ENCODE measurements at places on chromosomes 2 and 18.

DNA sequence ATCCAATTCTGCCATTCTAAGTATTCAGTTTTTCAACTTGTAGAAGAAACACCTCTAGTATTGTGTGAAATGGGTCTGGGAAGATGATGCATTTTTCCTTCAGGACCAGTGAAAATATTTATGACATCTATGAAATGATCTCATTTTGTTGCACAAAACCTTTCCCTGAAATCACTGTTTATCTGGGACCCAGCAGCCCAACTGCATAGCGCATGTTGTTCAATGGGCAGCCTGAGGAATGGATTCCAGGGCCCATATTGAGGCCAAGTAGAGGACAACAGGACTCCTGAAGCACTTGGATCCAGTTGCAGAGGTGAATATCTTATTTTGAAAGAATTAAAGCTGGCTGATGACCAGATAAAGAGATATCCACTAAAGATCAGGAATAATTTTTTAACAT, 7.3 kb downstream of the RBMS1 start:
- DNase-seq = no peak

DNA sequence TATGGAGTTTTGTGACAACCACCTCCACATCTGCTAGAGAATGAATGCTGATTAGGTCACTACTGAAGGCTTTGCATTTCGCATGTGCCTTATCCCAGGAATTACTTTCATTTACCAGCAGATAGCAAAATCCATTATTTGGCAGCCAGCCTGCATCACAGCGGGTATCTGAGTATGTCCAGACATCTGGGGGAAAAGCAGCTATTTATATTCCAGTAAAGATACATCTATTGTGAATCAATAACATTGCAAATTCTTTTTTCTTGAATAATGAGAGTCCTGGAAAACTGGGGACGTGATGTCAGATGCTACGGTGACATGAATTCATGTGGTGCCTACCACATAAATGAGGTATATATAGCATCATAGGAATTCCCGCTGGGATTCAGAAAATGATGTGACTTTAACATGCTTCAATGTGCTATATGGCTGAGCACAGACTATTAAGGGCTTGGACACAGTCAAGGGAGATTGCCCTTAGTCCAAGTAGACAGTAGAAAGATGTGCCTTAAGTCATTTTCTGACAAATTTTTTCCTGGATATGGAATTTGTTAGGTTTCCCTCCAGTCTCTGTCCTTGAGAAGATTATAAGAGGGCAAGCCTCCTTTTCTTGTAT, 84.2 kb upstream of the CD302 start:
- DNase-seq = no peak

- DNase-seq = no peak
Observed at GRCh38 chr2:98474979-98475632, 30.4 kb downstream of the INPP4A start.

DNA sequence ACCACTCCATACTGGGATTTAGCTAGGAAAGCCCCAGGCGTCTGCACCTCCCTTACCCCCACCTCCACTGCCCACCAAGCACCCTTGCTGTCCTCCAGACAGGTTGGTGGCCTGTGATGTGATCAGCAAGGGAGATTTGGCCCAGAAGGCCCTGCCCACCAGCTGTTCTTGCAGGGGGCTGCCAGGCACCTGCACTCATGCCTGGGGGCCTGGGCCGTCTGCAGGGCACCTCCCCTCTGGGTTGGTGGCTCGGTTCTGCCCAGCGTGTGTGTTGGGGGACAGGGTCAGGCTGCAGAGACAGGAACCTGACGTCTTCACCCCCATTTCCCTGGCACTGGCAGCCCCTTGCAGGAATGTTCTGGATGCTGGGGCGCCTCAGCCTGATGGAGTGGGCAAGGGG, 5.8 kb downstream of the DNMT3A start:
- DNase-seq = no peak

- no peak for DNase-seq
Observed at GRCh38 chr18:38895560-38895959, 1330.0 kb upstream of the CELF4 start.

DNA sequence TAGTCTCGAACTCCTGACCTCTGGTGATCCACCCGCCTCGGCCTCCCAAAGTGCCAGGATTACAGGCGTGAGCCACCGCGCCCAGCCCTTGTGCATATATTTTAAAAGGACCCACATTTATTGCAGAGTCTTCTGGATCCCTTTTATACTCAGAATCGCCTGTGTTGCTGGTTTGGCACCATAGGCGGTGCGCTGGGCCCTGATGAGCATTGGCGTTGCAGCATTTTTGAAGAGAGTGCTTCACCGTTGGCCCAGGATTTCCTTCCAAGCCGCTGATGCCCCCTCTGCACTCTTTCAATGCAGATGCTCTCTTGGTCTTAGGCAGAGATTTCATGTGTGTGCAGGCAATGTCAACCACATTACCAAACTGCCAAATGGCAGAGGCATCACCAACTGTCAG, 13.5 kb upstream of the TFCP2L1 start:
- DNase-seq = no peak

DNA sequence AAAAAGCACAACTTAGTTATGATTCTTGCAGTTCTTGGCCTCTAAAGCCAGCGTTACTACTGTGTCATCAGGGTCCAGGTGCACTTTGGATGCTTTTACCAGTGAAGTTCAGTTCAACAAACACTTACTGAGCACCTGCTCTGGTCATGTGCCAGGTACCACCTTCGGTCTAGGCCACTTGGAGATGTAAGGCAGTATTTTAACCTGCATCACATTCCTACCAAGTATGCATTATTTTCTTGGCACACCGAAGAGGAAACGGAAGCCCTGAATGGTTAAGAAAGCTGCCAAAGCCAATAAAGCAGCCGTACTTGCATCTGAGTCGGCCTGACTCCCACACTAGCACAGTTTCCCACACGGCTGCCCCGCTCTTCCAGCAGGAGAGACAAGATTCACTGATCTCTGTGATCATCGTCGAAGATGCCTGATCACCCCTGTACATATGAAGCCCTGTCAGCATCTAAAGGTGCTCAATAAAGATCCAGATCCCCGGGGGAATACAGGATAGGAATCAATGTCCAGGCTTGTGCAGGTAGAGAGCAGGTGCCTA, 427.1 kb downstream of the EIPR1 start:
- no peak for DNase-seq
